ENCODE measurements at places on chromosomes 4 and X. TPM values are rescaled to one million over a fixed set of nuclear protein-coding genes. Genes with fewer than 3 reads are reported as not detected.

Gene MAGEB5
- not detected for total RNA-seq

Gene XAGE1B
- not detected for total RNA-seq

Gene PAGE2
- total RNA-seq = not detected

Gene EGFL6
- total RNA-seq = 7.7 TPM

Gene MFAP3L
- 1.1 TPM for total RNA-seq

Gene F8A2
- not detected for total RNA-seq

Gene MSX1
- total RNA-seq = 3.3 TPM

Gene BMX
- total RNA-seq = not detected

Gene CT45A3
- total RNA-seq = not detected

Gene SMC1A
- total RNA-seq = 32.0 TPM

Gene DDIT4L
- 12.5 TPM for total RNA-seq

Gene NOX1
- not detected for total RNA-seq

Gene RNF212
- total RNA-seq = 0.72 TPM

Gene ASMT
- total RNA-seq = 0.57 TPM

Gene DIPK2B
- 0.14 TPM for total RNA-seq

Gene ZNF630
- total RNA-seq = 0.29 TPM

Gene SMIM10
- 3.7 TPM for total RNA-seq

Gene PTCHD1
- total RNA-seq = under 0.01 TPM

Gene F9
- not detected for total RNA-seq

Gene HSFX2
- total RNA-seq = 0.14 TPM

Gene RNF175
- not detected for total RNA-seq

Gene CSAG3
- not detected for total RNA-seq

Gene PPARGC1A
- under 0.01 TPM for total RNA-seq

Gene SULT1B1
- not detected for total RNA-seq

Data from placental pericyte (primary cell).